ENCODE measurements at places on chromosomes 4 and X. TPM values are rescaled to one million over a fixed set of nuclear protein-coding genes. Genes with fewer than 3 reads are reported as not detected.

Gene HOPX
- total RNA-seq = under 0.01 TPM

Gene TRIM60
- not detected for total RNA-seq

Gene MXRA5
- total RNA-seq = 21.1 TPM

Gene SMIM43
- 5.4 TPM for total RNA-seq

Gene SMR3B
- total RNA-seq = not detected

Gene TASL
- not detected for total RNA-seq

Gene MUC7
- not detected for total RNA-seq

Gene TBC1D19
- 45.3 TPM for total RNA-seq

Gene MAMLD1
- total RNA-seq = 0.85 TPM

Gene CPE
- 1.3 TPM for total RNA-seq

Gene NONO
- total RNA-seq = 421 TPM

Gene EGF
- total RNA-seq = 0.43 TPM

Gene GPM6B
- 0.65 TPM for total RNA-seq

Gene HTN3
- not detected for total RNA-seq

Gene RAB33A
- total RNA-seq = 2.4 TPM

Gene LSM6
- 31.7 TPM for total RNA-seq

Gene HS6ST2
- 0.14 TPM for total RNA-seq

Gene TSPAN7
- total RNA-seq = not detected

Gene THOC2
- 44.9 TPM for total RNA-seq

Gene PAPSS1
- total RNA-seq = 41.3 TPM

Gene SLC9B1
- total RNA-seq = 0.83 TPM

Gene RASL11B
- total RNA-seq = 0.28 TPM

Gene STPG2
- 0.14 TPM for total RNA-seq

Gene BGN
- total RNA-seq = 9.0 TPM

Gene TDO2
- total RNA-seq = 0.92 TPM
